CD4-positive, alpha-beta T cell treated with Interleukin-21 for 1 hour (primary cell): ENCODE measurements at places on chromosomes 12 and 14.

- DNase-seq, result no peak
These were observed 18.2 kb downstream of the RTN1 start for GRCh38 chr14:59852350-59852749.

- peak; percentile 50 for DNase-seq
These were observed 18.8 kb downstream of the GPR65 start for GRCh38 chr14:88023658-88024187.

DNA sequence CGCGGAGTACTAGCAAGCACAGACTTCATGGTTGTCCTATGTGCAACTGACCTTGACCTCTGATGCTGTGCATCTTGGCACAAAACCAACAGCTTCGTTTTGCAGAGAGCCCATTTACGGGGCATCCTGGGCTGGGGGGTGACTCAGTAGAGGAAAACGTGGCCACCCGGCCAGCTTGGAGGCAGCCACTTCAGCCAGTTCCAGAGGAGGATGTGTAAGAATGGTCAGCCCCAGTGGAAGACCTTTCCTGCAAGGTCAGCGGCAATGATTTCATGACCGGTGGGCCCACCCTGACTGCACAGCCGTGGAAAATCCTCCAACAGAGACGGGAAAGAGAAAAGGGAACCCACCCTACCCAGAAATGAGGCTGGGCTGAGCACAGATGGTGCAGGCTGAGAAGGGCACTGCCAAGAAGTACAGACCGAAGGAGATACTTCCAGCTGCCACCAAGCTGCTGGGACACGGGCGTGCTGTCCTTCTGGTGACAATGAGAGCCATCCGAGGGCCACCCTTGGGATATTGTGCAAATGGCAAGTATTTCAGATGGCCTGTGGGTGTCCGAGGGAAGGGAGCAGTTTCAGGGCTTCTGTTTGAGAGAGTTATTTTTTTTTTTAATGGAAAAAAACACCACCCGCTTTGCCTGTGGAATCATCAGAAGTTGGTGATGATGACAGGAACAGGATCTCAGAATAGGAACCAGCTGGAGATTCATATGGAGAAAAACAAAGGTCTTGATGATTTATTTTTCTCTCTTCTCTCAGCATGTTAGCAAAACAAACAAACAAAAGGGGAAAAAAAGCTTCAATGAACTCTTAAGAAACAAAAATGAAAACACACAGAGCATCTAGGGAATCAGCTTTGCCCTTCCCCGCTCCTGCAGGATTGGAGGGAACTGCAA lies 120.2 kb upstream of the RFLNA start:
- DNase-seq, result no peak

- no peak for DNase-seq
These were observed 144.4 kb upstream of the PWP1 start for GRCh38 chr12:107541001-107541705.

- no peak for DNase-seq
These were observed 57.0 kb upstream of the ETV6 start for GRCh38 chr12:11592484-11592883.

GRCh38 chr12:52020539-52021336 lies 14.0 kb downstream of the TAMALIN start:
- peak; percentile 70 for DNase-seq

- DNase-seq, result no peak
These were observed 84.4 kb downstream of the NINJ2 start for GRCh38 chr12:578748-579419.

DNA sequence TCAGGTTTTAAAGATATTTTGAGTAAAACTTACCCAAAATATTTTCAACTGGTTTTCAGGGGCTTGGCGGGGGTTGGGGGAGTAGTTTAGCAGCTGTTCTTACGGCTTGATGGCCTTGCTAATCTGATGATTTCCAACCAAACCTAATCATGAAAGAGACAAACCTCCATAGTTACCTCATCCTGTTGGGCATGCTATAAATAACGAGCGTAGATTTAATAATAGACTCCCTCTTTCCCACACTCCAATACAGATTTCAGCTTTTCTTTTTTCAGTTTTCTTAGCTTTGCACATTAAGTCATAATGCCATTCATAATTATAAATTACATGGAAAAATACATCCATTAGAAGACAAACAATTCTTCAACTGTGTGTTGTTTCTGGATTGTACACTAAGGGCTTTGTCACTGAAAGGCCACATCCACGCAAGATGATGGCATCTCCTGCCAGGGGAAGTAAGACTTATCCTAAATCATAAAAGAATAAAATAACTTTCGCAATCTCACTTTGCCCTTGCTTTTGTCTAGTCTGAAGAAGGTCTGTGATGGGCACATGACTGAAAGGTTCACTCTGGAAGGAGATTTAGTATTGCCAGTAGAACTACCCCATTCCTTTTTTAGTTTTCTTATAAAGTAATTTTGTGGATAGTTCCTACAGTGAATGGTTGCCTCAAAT lies 23.2 kb downstream of the ITPR2 start:
- DNase-seq, result no peak

GRCh38 chr14:81401420-81402122 lies 1.4 kb upstream of the STON2 start:
- peak; percentile 2 for DNase-seq

DNA sequence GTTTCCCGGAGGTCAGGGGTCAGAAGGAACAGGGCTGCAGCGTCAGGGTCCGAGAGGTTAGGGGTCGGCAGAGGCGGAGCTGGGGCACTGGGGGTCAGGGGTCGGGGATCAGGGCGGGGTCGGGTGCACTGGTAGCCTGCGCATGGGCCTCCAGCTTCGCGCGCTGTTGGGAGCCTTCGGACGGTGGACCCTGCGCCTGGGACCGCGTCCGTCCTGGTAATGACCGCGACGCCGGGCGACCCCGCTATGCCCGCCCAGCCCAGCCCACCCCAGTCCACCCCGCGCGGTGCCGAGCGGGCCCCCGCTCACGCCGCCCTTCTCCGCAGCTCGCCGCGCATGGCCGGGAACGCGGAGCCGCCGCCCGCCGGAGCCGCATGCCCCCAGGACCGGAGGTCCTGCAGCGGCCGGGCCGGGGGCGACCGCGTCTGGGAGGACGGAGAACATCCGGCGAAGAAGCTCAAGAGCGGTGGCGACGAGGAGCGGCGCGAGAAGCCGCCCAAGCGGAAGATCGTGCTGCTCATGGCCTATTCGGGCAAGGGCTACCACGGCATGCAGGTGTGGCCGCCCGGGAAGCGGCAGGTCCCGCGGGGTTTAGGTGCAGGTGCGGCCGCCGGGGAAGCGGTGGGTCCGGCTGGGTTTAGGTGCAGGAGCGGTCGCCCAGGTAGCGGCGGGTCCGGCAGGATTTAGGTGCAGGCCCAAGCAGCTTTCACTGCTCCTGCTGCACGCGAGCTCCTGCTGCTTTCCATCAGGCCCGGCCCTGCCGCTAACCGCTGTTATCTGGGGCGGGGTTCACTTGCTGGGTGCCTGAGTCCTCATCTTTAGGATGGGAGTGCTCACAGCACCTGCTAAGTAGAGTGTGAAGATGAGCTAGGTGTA lies 743 bp downstream of the PUS1 start:
- peak; percentile 31 for DNase-seq

DNA sequence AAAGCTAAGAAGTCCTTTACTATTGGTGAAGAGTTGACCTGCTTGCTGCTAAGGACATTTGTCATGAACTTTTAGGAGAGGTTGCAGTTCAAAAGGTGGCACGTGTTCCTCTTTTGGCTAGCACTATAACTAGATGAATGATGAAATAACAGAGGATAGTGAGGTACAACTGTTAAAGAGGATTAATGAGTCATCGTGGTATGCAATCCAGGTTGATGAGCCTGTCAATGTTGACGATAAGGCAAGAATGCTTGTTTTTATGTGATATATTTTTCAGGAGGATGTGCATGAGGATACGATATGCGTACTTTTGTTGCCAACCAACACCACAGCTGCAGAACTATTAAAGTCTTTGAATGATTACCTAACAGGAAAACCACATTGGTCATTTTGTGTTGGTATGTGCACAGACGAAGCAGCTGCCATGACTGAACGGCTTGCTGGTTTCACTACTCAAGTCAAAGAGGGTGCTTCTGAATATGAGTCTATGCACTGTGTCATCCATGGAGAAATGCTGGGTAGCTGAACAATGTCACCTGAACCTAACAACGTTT lies 10.6 kb downstream of the CEP128 start:
- DNase-seq, result peak; percentile 69
